Stimulated activated CD4-positive, alpha-beta T cell treated with anti-CD3 and anti-CD28 coated beads, Interleukin-12 subunit alpha, Interleukin-12 subunit beta, amount 100 ng/mL, for 48 hours (primary cell): ENCODE measurements at places on chromosomes 4 and X.

GRCh38 chr4:113496698-113497097, 264.8 kb downstream of the CAMK2D start:
- no peak for DNase-seq

GRCh38 chr4:105225500-105225899, 78.8 kb downstream of the TET2 start:
- no peak for DNase-seq

GRCh38 chr4:148787831-148788477, 345.7 kb upstream of the NR3C2 start:
- no peak for DNase-seq

DNA sequence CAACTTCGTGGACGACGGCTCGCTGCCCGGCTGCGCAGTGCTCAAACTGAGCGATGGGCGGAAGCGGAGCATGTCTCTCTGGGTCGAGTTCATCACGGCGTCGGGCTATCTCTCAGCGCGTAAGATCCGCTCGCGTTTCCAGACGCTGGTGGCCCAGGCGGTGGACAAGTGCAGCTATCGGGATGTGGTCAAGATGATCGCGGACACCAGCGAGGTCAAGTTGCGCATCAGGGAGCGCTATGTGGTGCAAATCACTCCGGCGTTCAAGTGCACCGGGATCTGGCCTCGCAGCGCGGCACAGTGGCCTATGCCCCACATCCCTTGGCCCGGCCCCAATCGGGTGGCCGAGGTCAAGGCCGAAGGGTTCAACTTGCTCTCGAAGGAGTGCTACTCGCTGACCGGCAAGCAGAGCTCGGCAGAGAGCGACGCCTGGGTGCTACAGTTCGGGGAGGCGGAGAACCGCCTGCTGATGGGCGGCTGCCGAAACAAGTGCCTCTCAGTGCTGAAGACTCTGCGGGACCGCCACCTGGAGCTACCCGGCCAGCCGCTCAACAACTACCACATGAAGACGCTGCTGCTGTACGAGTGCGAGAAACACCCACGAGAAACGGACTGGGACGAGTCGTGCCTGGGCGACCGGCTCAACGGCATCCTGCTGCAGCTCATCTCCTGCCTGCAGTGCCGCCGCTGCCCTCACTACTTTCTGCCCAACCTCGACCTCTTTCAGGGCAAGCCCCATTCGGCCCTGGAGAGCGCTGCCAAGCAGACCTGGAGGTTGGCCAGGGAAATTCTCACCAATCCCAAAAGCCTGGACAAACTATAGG, 1.5 kb downstream of the MAB21L2 start:
- no peak for DNase-seq

GRCh38 chr4:107213410-107213809, 177.3 kb upstream of the DKK2 start:
- DNase-seq, result no peak

DNA sequence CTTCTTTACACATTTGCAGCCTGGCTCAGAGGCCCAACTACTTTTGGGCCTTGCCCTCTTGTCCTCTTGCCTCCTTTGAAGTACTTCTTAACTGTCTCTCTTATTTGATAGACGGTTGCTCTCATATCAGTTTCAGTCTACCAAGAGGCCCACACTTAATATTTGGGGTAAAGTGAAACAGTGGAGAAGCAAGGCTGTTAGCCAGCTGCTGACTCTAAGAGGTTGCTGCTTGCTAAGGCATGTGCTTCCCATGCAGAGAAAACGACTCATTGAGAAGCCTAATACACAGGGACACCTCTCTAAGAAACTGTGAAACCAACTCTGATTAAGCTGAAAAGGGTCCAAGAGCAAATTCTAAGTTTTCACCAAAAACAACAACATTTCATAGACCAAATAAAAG, 94.6 kb downstream of the PPP3CA start:
- DNase-seq, result no peak

DNA sequence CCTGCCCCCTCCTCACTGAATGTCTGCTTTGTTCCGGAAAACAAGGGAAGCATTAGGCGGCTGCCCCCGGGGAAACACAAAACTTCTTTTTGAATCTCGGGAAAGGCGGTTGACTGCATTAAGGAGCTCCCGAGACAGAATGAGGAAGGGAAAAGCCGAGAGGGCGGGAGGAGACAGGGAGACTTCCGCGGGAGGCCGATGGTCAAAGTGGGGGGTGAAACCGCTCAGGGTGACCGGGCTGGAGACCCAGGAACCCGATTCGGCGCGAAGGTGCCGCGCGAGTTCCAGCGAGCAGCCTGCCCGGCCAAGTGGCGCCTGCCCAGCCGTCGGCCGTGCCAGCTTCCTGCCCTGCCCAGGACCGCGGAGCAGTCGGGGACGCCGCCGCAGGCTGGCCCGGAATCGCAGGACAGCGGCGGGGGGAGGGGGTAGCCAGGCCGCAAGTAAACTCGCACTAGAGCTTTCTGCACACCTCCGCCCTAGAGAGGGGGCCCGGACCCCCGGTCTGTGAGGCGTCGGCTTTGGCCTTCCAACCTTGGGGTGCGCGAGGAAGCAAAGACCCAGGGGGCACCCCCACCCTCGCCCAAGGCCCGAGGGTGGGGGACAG, 55.1 kb upstream of the BCOR start:
- DNase-seq, result no peak

DNA sequence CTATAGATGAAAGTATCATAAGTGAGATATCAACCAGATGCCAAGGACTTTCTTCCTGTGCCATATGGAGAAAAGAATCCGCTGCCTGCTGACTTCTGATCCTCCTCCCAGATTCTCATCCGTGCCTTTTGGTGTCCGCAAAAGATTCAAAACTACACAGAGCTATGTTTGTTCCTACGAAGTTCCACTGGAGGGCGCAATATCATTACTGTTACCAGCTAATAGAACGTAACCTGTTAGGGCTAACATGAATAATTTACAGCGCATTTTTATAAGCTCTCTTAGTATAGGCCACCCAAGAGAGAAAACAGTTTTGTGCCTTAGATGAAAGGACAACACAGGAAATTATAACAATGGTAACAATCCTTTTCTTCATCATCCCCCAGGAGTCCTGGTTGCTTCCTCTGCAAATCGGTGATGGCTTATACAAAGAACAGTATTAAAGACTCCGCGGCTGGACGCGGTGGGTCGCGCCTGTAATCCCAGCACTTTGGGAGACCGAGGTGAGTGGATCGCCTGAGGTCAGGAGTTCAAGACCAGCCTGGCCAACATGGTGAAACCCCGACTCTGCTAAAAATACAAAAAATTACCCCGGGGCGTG, 22.8 kb upstream of the CENPVL3 start:
- no peak for DNase-seq

DNA sequence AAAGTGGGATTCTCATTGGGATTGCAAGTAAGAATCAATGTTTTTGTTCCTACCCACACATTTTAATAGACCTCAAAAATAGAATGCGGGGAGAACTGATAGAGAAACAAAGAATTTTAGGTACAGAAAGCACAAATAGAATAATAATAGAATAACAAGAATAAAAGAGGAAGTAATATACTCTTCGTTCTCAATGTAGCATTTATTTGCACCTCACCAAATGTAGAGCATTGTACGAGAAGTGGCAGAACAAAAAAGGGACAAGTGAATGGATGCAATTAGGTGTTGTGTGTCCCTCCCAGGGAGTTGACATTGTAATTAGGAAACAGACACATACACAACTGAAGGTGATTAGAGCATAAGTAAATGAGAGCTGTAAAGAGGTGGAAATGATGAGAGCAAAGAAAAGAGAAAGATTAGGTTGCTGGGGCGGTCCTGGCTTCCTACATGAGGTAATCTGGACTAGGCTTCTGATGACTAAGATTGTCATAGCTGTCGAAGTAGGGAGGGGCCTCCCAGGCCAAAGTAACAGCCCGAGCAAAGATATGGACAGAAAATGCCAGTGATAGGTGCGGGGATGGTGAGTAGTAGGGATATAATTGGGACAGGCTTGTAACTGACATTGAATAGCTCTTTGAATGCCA, 10.4 kb downstream of the RAB9A start:
- no peak for DNase-seq

DNA sequence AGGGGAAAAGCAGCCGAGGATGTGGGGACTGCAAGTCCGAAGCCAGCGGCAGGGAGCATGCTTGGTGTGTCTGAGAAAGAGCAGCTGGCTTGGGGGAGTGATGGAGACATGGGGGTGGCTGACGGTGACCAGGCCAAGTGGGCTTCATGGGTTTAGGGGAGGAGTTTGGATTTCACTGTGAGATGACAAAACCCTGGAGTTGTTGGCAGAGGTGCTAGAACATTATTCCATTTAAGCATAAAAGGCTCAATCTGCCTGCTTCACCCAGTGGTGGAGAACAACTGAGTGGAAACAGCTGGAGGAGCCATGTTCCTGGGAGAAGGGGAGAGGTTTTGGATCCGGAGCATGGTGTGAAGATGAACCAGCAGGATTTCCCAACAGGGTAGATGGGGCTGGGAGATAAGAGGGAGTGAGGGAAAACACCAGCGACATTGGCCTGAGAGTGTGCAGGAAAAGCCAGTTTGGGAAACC, 318.0 kb upstream of the TAPT1 start:
- DNase-seq, result no peak

DNA sequence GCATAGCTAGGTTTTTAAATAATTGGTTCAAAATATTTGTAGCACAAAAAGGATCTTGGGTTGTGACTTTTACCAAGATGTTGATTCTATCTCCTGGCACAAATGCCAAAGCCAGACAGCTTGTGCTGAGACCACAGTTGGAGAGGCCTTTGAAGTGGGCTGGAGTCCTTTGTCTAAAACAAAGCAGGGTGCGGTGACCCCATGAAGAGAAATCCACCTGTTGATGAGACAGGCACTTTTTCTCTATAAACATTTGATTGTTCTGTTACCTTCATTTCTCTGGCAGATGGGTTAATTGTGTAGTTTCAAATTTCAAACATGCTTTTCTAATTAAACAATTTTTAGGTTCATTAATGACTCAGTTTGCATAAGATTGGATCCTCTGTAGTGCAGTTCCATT, 56.7 kb downstream of the STOX2 start:
- no peak for DNase-seq

- DNase-seq, result no peak
Observed at GRCh38 chrX:114344756-114345349, 239.0 kb upstream of the HTR2C start.

DNA sequence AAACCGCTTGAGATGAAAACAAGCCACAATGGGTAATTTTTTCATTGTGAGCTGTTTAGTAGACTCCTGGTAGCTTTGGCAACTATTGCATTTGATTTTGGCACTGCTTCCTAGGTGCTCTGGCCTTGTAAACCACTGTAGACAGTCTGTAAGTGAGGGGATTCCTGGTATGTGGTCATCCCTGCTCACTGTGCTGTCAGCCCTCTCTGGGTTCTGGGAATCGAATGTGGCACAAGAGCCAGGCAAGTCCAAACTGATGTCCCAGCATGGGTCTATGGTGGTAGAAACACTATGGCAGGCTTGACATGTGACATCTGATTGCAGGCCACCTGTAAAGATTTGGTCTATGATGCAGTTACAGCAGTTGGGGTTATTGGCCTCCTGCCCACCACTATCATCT, 2.5 kb downstream of the USP51 start:
- no peak for DNase-seq

DNA sequence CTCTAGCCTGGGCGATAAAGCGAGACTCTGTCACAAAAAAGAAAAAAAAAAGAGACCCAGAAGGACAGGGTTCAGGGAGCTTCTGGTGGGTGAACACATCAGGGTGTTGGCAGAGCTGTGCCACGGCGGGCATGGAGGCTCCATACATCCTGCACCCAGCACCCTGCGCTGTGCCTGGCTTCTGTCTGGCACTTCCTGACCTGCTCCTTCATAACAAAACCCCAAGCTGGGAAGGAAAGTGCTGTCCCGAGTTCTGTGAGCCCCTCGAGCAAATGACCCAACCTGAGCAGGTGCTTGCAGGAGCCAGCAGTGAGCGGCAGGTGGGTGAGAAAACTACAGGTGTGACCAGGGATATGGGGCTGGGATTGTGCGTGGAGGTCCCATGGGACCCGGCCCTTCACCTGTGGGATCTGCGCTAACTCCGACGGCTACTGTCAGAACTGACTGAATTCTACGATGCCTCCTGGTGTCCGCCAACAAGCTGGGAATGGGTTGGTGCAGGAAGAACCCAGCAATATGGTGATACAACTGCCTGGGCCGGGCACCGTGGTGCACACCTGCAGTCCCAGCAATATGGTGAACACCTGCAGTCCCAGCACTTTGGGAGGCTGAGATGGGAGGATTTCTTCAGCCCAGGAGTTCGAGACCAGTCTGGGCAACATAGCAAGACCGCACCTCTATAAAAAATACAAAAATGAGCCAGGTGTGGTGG, 18.9 kb downstream of the ASMTL start:
- no peak for DNase-seq

- no peak for DNase-seq
Observed at GRCh38 chr4:130210864-130211263, 1114.9 kb downstream of the C4orf33 start.

DNA sequence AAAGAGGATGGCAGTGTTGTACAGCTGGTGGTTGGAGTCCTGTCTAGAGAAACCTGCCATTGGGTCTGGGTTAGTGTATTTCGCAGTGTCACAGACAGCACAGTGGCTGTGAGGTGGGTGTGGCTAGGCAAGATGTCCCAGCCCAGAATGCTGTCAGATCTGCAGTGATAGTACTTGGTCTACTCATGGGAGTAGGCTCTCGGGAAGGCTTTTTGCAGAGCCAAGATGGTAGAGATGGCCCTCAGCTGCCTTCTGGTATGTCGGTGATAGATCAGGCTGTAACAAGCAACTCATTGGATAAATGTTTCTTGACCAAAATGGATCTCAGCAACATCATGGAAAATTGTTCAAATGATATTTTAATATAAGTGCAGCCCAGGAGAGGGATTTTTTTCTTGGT, 84.3 kb upstream of the WDR1 start:
- DNase-seq, result no peak

DNA sequence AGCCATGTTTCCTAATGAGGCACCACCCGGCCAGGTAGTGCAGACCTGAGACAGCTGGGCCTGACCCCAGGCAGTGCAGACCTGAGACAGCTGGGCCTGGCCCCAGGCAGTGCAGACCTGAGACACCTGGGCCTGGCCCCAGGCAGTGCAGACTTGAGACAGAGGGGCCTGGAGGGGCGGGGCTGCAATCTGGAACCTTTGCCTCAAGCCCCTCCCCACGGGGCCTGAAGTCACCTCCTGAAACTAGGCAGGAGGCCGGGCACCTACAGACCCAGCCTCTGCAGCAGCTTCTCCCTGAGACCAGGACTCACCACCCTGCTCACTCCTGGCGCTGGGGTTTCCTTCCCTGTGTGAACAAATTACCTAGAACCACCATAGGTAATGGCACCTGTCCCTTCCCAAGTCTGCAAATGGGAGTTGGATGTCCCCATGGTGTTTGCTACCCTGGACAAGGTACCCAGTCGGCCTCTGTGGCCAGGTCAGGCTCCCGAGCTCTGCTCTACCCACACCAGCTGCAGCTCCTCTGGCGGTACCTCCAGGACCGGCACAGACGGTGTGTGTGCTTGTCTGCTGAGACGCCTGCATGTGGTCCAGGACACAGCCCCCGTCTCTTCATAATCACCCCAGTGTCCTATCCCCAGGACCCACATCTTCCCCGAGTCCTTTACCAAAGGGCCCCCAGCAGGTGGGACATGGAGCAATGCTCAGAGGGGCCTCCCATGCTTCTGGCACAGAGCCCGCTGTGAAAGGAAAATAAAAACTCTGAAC, 53.1 kb upstream of the C4orf50 start:
- no peak for DNase-seq

GRCh38 chrX:110026099-110026844, 23.4 kb downstream of the TMEM164 start:
- no peak for DNase-seq

- DNase-seq, result no peak
Observed at GRCh38 chrX:103780336-103781061, 3.9 kb downstream of the PLP1 start.

GRCh38 chr4:54449999-54450398, 207.8 kb upstream of the KIT start:
- DNase-seq, result no peak
